ENCODE measurements at places on chromosomes 5 and 9.
A peak's percentile ranks its signal among the peaks of the same experiment; 100 is the strongest.

- DNase-seq: no peak
Measured at GRCh38 chr5:57741336-57741735, 258.7 kb upstream of the ACTBL2 start.

DNA sequence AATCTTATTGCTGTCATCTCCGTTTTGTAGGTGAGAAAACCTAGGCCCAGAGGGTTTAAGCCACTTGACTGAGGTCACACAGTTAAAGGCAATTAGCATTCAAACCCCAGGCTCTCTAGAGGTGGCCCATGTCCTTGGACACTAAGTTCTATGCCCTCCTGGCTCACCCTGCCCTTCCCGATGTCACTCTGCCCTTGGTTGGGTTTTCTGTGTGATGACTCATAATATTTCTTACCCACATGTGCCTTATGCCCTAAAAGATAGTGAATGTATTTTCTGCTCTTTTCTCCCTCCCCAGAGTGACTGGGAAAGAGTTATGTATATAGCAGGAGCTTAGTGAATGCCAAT lies 174.5 kb upstream of the PITX1 start:
- DNase-seq: no peak

DNA sequence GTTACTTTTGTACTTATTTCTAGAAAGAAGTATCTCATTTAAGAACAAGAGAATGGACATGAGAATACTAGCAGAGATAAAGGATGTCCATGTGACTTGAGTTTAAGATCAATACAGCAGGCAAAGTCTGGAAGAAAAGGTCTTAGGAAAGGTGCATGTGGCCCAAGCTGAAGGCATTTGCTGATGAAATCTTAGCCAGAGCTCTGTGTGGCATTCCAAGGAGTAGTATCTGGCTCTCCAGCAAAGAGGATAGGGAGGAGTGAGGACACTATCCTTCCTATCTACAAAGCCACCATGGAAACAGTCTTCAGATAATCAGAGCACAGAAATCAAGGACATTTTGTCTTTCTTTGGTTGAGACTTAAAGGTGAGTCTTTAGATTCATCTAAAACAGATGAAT lies 244.1 kb upstream of the RGMB start:
- no peak for DNase-seq

GRCh38 chr9:109708451-109708945 lies 71.5 kb upstream of the PALM2AKAP2 start:
- peak; percentile 17 for DNase-seq

DNA sequence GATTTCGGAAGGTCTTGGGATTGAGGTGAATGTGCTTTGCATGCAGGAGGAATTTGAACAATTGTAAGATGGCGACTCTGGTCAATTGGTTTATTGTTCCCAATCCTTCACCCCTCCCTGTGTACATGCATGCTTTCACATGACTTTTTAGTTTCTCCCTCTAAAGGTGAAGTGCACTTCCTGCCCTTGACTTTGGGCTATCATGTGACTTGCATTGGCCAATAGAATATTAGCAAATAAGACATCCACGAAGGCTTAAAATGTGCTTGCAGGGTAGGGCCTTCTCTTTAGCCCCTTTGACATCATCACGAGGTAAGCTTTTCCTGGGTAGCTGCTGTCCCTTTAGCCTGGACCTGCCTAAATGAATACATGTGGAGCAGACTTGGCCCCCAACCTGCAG lies 8.1 kb upstream of the ZBTB43 start:
- no peak for DNase-seq

DNA sequence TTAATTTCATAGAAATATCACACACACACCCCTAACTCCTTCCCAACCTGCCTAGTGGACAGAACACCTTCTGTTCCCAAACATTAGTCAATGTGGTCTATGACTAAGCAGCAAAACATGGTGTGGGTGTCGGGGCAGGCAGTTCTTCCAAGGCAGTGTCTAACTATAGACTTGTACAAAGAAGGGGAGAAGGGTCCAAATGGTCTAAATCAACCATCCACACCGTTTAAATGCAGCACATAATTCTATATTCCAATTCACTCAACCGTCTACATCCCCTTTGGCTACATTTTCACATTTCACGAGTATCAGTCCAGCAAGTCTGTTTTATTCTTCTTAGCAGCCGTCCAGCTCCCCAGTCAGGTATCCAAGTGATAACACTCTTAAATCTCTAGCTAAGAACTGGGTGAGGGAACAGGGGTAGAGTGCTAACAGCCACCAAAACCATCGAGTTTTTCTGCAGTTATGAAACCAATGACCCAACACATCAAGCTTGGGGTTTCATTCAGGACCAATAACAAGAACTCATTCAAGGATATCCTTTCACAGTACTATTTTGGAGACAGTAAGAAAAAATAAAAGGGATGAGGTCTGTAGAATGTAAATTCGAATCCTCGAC lies 3.3 kb downstream of the ZNF608 start:
- DNase-seq: peak; percentile 86

DNA sequence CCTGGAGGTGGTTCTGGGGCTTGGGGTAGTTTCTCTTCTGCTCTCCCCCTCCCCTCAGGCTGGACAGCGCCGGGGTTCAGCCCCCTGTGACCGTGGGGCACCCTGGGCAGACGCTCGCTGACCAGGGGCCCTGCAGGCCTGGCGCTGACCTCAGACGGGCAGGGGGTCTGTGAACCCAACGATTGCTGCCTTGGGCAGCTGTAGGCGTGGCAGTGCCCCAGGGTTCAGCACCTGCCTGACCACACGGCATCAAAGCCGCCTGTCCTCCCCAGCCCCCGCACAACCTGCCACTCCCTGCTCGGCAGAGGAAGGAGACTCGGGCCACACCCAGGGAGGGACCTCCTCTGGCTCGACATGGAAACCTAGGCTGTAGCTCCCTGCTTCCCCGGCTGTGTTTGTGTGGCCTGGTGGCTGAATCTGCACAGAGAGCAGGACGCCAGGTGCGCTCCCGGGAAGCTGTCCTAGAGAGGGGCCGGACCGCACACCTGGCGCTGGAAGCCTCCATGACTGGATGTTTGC lies 12.2 kb downstream of the LCN12 start:
- DNase-seq: no peak

DNA sequence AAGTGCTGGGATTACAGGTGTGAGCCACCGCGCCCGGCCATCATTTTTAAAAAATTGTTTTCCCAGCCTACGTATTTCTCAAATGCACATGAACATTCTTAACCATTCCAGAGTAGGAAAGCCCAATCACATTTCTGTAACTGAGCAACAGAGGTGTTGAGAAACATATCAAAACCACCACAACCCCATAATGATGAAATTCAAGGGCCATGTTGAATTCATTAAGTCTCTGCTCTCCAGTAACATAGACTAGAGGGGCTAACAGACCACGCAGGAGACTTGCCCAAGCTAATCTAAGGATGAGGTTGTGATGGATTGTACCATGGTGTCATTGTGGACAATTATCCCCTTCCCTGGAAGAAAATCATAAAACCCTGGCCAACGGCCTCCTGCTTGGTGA lies 52.9 kb downstream of the MYO10 start:
- DNase-seq: no peak

- no peak for DNase-seq
Measured at GRCh38 chr5:53378590-53379247, 101.7 kb upstream of the FST start.

DNA sequence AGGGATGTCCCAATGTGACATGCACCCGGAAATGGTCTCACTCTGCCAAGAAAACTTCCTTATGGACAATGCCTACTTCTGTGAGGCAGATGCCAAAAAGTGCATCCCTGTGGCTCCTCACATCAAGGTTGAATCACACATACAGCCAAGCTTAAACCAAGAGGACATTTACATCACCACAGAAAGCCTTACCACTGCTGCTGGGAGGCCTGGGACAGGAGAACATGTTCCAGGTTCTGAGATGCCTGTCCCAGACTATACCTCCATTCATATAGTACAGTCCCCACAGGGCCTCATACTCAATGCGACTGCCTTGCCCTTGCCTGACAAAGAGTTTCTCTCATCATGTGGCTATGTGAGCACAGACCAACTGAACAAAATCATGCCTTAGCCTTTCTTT lies 37.6 kb upstream of the CCDC152 start:
- DNase-seq: no peak

DNA sequence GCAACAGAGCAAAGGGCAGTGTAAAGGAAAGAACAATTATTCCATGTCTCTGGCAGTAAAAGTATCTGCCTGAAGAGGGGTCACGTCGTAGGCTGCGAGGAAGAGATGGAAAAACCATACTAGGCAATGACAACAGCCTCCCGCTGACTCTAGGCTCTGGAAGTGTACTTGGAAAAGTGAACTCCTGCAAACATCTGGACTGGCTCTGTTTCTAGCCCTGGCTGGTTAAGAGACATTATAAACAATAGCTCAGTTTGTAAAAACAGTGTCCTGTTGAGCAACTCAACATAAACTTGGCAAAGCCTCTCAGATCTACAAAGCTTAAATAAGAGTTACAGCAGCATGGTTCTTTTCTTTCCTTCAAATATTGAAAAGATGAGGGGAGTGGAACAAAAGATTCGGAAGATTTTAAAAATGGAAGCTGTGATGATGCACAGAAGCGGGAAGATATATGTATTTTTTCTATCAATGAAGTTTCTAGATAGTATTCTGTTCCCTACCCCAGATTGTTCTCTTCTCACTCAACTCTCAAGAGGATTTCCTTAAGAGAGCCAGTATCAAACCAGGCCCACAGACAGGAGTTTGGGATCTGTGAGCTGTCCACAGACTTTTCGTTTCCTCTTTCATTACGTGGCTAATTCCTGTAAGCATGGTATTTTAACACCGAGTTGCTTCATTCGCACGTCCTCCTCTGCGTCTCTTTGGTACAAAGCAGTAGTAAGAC lies 79.4 kb downstream of the SPTLC1 start:
- DNase-seq: peak; percentile 67

GRCh38 chr9:114852050-114852594 lies 46.3 kb upstream of the TNFSF15 start:
- DNase-seq: no peak
